ENCODE measurements at places on chromosomes 11 and 22. TPM values are rescaled to one million over a fixed set of nuclear protein-coding genes. Genes with fewer than 3 reads are reported as not detected.

Gene C11orf65
- total RNA-seq, result 0.73 TPM

Gene ZBTB3
- 11.7 TPM for total RNA-seq

Gene DEFB131B
- not detected for total RNA-seq

Gene PVALB
- total RNA-seq, result not detected

Gene BRSK2
- 0.46 TPM for total RNA-seq

Gene VSIG2
- not detected for total RNA-seq

Gene ACRV1
- total RNA-seq, result not detected

Gene OR8A1
- not detected for total RNA-seq

Gene CCDC73
- total RNA-seq, result not detected

Gene TEX54
- total RNA-seq, result not detected

Gene SOX6
- total RNA-seq, result 2.5 TPM

Gene BTBD18
- total RNA-seq, result not detected

Gene CHRNA10
- 1.1 TPM for total RNA-seq

Gene AHNAK
- total RNA-seq, result 498 TPM

Gene OMP
- total RNA-seq, result 0.98 TPM

Gene TMPRSS4
- total RNA-seq, result not detected

Gene RHOD
- 10.6 TPM for total RNA-seq

Gene NNMT
- 384 TPM for total RNA-seq

Gene TRPM5
- not detected for total RNA-seq

Gene JAML
- total RNA-seq, result not detected

Gene FAM180B
- not detected for total RNA-seq

Gene HEPHL1
- not detected for total RNA-seq

Gene ZNF280B
- total RNA-seq, result 0.13 TPM

Gene CDON
- 55.9 TPM for total RNA-seq

Gene KCNQ1OT1
- 3.9 TPM for total RNA-seq

Gene PLAAT5
- total RNA-seq, result not detected

Gene ALDH3B1
- total RNA-seq, result 25.6 TPM

Gene KREMEN1
- total RNA-seq, result 6.5 TPM

Gene NCAM1
- total RNA-seq, result 1.6 TPM

Gene GLYATL2
- total RNA-seq, result 1.1 TPM

Gene OR8H1
- not detected for total RNA-seq

Gene IGF2
- total RNA-seq, result 0.10 TPM

Gene TCN1
- total RNA-seq, result not detected

Data from smooth muscle cell of the pulmonary artery (primary cell).